SK-N-DZ (cell line): ENCODE measurements at places on chromosomes 7 and 10.
A peak's percentile ranks its signal among the peaks of the same experiment; 100 is the strongest.

- peak; percentile 68 for DNase-seq
Observed at GRCh38 chr7:128380483-128381106, 19.1 kb upstream of the PRRT4 start.

- no peak for DNase-seq
Observed at GRCh38 chr7:109497053-109497452, 927.4 kb downstream of the DNAJB9 start.

DNA sequence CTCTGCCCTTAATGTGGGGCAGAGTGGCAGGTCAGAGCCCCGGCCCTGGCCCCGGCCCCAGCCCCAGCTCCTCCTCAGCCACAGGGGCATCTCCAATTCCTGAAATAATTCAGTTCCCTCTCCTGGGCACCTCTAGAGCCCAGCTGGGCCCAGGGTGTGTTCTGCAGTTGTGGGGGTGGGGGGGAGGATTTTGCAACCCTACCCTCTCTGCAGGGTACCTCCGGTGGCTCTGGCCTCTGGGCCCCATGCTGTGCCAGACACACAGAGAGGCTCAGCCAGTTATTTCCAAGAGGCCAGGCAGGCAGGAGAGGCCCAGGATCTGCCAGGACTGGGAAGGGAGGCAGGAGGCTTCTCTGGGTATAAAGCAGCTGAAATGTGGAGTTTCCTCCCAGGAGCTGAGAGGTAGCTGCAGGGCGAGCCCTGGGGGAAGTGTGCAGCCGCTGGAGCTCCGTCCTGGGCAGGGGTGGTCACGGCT lies 47.9 kb downstream of the PWWP2B start:
- no peak for DNase-seq

DNA sequence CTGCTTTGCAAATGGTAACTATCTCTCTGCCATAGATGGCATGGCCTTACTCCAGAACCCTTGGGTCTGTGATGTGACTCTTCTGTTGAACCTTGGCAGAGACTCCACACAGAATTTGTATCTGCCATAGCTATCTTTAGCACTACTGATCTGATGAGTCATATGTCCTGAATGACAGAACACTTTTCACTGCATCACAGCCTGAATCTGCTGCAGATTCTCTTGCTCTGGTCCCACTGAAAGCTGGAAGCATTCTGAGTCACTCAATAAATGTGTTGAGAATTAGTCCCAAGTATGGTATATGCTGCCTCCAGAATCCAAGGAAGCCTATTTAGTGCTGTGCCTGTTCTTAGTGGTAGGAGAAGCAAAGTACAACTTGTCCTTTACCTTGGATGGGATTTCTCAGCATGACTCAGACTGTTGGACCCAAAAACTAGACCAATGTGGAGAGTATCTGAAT lies 39.5 kb upstream of the ANKRD1 start:
- DNase-seq: no peak
